ENCODE measurements at places on chromosomes 3 and 15.

DNA sequence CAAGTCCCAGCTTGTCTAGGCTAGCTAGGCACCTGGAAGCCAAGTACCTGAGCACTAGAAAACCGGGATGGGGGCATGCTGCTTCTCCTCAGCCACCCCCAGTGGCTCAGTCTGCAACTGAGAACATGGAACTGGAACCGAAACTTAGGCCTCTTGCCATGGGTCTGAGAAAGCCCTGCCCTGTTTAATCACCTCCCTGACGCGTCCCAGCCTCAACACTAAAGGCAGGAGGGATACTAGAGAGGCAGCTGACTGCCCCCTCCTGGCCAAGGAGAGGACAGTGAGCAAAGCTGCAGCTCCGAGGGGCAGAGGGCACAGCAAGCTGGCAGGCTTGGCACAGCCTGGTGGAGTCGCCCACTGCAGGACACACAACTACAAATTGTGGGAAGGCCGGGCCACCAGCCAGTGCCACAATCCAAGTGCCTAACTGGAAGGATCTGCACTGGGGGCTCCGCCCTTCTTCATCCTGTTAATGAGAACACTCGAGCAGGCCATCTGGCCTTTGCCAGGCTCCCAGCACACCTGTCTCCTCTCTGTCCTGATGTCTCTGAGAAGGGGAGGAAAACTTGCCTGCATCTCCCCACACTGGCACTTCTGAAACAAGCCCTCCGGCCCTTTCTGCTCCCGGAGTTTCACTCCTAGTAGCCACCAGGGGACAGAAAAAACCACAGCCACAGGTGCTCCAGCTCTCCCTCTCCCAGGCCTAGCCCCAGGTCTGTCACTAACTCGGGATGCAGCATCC lies 53.7 kb downstream of the BDH1 start:
- DNase-seq: no peak

- no peak for DNase-seq
Observed at GRCh38 chr3:77014226-77014625, 25.7 kb upstream of the ROBO2 start.

DNA sequence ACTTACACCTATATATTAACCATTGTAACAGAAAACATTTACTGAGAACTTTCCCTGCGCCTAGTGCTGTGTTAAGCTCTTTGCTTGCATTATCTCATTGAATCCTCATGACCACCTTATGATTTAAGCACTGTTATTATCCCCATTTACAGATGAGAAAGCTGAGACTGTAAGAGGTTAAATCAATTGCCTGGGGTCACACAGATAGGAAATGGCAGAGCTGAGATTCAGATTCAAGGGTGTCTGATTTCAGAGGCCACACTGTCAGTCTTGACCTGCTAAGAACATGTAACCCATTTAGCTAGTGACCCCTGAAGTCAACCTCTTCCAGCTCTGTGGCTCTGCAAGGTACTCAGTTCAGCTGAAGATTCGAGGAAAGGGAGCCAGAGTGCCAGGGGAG lies 143.9 kb downstream of the TLE3 start:
- no peak for DNase-seq

- no peak for DNase-seq
Observed at GRCh38 chr3:4634894-4635293, 141.7 kb downstream of the ITPR1 start.

- DNase-seq: no peak
Observed at GRCh38 chr3:11651900-11652299, 8.2 kb upstream of the VGLL4 start.

GRCh38 chr3:12579456-12579855 lies 22.6 kb downstream of the MKRN2 start:
- DNase-seq: no peak

GRCh38 chr3:43102773-43103480 lies 3.0 kb downstream of the POMGNT2 start:
- DNase-seq: no peak

DNA sequence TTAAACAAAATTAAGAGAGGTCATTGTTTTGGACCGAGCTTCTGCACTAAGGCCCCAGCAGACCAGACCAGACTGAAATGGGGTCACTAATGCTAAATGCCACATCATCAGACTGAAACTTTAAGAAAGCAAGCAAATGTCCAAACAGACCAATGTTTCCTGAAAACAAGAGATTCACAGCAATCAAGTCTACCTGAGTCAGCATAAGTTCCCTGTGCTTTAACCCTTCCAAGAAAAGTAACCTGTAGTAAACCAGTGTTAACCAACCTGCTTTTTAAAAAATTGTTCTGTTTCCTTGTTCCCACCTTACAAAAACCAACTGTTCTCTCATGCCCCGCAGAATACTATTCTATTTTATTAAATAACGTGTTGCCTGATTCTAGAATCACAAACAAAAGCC lies 241.1 kb upstream of the GADL1 start:
- DNase-seq: no peak

DNA sequence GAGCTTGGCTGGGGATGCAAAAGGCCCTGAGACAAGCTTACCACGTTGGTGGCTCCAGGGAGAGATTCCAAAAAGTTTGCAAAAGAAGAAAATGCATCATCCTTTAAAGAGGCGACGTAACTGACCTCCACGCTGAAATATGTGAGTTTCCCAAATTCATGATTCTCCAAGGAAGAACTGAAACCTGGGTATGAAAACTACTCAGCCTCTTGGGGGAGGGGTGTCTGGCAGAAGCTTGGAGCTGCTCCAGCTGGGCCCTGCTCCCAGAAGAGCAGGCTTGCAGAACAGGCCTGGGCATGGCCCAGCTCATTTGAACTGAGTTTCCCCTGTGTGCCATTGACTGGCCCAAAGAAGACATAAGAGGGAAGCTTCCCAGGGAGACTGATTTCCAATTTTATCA lies 20.5 kb downstream of the CPN2 start:
- DNase-seq: no peak

GRCh38 chr3:59688636-59689035 lies 638.8 kb upstream of the CFAP20DC start:
- DNase-seq: no peak

DNA sequence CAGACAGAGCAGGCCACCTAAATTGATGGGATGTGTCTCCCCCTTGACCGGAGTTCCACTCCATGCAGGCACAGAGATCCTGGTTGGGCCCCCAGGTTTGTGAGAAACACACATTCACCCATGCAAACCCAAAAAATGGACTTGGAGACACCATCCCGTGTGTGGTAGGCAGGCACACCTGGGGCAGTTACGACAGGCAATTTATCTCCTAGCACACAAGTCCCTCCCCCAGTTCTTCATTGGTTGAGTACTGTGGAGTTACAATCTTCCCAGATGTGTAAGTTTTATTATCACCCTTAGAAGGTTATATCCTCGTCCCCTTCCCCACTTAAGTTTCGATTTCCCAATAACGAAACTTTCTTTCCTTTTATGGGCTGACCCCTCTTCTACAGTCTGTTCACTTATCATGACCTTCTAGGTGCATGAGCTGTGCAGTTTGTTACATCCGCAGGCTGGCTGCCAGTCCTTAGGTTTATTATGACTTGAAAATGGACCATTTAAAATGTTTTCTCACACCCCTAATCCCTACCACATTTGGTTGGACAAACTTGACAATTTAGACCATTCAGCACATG lies 27.3 kb downstream of the ARL8B start:
- DNase-seq: no peak

DNA sequence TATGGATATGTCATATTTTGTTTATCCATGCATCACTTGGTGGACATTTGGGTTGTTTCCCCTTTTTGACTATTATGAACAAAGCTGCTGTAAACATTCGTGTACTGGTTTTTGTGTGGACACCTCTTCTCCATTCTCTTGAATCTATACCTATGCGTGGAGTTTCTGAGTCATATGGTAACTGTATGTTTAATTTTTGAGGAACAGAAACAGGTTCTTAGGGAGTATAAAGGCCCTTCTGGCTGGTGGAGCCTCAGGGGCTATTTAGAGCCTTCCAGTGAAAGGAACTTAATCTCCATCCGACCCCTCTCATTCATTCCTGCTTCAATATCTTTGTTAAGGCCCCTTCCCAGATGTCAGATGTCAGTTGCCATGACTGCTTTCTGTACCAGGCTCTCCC lies 14.1 kb upstream of the CTXND1 start:
- no peak for DNase-seq

DNA sequence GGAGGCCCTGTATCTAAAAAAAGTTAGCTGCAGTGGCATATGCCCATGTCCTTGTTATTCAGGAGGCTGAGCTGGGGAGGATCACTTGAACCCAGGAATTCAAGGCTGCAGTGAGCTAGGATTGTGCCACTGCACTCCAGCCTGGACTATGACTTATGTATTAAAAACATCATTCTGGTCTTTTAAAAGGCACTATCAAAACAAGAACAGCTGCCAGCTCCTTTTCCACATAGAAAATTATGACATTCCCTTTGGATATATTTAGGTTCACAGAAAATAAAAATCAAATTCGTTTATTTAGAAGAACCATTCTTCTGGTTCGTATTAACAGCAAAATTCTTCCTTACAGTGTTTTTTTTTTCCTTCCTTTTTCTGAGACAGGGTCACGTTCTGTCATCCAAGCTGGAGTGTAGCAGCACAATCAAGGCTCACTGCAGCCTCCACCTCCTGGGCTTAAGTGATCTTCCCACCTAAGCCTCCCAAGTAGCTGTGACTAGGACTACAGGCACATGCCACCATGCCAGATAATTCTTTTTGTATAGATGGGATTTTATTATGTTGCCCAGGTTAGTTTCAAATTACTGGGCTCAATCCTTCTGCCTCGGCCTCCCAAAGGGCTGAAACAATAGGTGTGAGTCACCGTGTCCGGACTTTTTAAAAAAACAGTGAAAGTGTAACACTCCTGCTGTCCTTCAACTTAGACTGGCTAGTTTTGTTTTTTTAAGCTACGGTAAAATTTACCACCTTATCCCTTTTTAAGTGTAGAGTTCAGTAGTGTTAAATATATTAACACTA lies 13.9 kb downstream of the ICE2 start:
- DNase-seq: no peak

DNA sequence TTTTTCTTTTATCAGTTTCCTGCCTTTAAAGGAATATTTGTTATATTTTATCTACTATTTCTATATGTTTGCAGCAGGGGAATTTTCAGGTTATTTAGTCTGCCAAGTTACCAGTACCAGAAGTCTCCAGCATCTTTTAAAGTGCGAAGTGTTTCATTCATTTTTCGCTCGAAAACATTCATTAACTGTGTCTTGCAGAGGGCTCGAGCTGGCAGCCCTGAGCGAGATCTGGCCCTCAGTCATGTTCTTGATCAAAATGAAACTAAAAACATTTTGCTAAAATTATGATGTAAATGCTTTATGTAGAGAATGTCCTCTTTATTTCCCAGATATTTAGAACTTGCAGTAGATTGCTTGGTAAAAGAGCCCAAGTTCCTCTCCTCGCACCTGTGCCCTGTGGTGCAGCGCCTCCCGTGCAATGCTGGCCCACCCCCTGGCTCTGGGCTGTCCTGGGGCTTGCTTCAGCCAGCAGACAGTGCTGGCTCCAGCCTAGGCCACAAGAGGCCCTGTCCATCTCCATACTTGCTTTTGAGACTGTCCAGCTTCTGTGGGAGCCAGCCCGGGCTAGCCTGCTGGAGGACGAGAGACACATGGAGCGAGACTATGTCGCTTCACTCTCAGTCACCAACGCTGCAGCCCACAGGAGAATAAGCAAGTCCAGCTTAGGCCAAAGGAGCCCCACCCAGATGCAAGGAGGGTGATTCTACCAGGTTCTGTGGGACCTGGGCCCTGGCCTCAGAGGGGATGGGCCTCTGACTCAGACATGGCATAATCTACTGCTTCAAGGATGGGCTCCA lies 71.9 kb upstream of the PRR23E start:
- no peak for DNase-seq

DNA sequence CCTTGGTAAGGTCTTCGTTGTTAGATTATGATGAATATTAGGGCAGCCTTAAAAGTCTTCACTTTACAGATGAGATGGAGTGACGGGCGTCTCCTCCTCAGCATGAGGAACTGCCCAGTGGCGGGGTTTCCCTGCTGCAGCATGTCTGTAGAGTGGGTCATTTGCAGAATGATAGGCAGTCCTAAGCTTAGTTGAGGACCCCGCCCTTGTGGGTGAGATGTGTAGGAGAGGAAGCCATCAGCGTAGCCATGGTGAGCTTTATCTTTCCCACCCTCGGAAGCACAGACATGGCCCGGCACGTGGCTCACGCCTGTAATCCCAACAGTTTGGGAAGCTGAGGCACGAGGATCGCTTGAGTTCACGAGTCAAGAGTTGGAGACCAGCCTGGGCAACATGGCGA lies 877 bp downstream of the NIT2 start:
- no peak for DNase-seq

- no peak for DNase-seq
Observed at GRCh38 chr3:123778991-123779622, 105.0 kb downstream of the MYLK start.

DNA sequence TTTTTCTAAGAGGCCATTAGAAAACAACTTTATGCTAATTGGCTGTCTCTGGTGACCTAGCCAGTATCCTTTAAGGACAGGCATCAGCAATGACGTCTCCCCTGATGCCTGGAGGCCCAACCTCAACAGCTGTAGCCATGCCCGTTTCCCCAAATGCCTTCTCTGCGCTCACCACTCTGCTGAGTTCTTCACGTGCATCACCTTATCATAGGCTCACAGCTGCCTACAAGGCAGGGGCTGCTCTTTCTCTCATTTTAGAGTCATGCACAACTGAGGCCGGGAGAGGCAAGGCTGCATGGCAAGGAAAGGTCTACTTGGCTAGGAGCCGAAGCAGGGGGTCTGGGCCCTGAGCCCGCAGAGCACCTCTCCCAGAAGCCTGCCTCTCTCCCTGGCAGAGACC lies 43.9 kb upstream of the SEC13 start:
- no peak for DNase-seq

All from NCI-H1048 (cell line).